Omental fat pad (tissue), 4 donors: ENCODE measurements at places on chromosomes 1 and 21.

DNA sequence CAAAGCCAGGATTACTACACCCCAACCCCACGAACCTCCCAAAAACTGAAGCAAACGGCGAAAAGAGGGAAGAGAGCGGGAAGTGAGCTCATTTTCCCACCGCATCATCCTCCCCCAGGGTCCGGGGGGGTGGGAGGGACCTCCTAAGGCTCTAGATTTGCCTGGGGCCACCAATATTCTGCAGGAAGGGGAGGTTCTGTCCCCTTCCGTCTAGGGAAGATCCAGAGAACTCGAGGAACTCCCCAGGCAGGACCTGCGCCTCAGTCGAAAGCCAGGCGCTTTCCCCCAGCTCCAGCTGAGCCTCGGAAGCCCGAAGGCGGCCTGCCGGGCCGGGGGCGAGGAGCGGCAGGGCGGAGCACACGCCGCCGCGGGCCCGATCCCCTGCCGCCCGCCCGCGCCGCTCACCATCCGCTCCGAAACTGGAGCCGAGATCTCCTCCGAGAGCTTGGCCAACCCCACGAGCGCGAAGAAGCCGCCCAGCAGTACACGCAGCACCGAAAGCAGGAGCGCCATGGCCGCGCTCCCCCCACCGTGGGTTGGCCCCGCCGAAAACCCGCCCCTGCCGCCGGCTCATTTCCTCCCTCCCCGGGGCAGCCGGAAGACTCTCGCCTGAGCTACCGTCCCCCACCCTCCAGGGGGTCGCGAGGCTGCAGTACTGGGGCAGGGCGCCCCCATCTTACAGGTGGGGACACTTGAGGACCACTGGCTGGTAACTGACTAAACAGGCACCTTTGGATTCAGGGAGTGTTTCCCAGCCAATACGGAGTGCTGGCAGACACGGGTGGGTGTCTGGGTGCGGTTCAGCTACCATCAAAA lies at the start of gene TMEM35B:
TMEM35B (minus strand) TSS at position 555 of the 816 bp plus-strand sequence; CDS start at position 513, 42 bp downstream.
- peak; percentile 43 for DNase-seq

- DNase-seq: no peak
These were observed 99.7 kb downstream of the PRDM2 start for GRCh38 chr1:13799502-13800283.

DNA sequence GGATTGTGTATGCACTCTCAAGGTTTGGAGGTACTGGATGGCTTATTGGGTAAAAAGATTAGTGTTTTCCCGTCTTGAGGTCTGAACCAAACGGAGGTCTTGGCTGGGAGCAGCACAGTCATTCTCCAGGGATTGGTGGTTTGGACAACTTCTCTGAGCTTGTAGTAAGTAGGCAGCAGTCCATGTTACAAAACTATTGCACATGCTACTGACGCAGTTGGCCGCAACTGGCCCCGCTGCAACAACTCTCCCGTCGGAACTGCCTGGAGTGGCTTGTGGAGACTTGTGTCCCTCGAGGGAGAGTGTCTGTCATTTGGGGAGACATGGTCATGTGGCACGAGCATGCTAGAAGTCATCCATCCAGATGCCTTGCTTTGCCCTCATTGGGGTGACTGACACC lies 276.0 kb downstream of the TM2D1 start:
- no peak for DNase-seq

- no peak for DNase-seq
These were observed 6.4 kb downstream of the FOXD3 start for GRCh38 chr1:63328781-63329180.

GRCh38 chr1:165861911-165862310 lies 34.5 kb downstream of the UCK2 start:
- DNase-seq: no peak
